Stimulated activated CD4-positive, alpha-beta T cell treated with anti-CD3 and anti-CD28 coated beads, Interleukin-1b, Interleukin-23, amount 100 ng/mL, for 1 hour (primary cell): ENCODE measurements at places on chromosomes 11 and 22.

DNA sequence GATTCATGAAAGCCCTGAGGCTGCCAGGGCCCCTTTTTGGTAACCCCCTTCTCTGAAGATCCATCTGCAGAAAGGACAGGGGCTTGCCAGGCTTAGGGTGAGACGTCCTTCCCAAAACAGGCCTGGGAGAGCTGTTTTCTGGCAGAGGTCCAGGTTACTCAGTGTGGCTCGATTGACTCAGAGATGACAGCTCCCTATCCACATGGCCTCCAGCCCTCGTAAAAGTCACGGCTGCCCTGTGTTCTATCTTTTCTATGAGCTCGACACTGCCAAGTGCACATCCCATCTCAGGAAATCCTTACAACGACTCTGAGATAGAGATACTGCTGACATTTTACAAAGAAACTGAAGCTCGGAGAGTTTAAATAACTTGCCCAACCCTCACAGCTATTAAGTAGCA is 20.4 kb downstream of the ADAMTS8 start:
- DNase-seq, result no peak

DNA sequence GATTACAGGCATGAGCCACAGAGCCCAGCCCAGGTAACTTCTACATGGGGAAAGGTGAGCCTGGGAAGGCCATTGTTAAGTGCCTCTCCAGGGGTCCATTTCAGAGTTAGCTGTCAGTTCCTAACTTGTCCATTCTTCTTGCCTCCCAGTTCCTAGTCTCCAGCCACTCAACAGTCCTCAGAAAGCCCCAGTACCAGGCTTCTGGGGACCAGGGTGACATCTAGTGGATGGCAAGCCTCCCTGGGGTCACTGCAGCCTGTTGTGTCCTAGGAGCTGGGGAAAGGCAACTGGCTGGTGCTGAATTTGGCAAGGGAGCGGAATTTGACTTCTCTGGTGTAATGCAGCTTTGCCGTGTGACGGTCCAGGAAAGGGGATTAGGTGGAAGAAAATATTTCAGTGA is 2.1 kb downstream of the LGALS12 start:
- DNase-seq, result no peak

GRCh38 chr11:117769533-117769932 is 27.5 kb downstream of the DSCAML1 start:
- no peak for DNase-seq

DNA sequence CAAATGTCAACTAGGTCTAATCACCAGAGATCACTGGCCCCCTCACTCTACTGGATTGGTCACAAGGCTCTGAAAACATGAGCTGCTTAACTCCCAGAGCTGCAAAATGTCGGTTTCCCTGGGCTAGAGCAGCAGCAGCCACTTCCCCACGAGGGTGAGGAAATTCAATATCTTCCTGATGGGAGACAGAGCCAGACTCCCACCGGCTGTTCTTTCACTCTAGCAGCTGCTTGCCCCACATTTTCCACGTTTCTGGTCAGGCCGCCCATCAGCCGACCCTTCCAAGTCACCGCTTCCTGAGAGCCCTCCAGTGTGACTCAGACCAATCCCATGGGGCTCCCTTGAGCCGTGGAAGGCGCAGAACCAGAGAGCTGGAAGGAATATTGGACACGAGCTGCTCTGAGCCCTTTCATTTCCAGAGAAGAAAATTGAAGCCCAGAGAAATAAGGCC is 227.0 kb downstream of the ADAMTS15 start:
- DNase-seq, result no peak

DNA sequence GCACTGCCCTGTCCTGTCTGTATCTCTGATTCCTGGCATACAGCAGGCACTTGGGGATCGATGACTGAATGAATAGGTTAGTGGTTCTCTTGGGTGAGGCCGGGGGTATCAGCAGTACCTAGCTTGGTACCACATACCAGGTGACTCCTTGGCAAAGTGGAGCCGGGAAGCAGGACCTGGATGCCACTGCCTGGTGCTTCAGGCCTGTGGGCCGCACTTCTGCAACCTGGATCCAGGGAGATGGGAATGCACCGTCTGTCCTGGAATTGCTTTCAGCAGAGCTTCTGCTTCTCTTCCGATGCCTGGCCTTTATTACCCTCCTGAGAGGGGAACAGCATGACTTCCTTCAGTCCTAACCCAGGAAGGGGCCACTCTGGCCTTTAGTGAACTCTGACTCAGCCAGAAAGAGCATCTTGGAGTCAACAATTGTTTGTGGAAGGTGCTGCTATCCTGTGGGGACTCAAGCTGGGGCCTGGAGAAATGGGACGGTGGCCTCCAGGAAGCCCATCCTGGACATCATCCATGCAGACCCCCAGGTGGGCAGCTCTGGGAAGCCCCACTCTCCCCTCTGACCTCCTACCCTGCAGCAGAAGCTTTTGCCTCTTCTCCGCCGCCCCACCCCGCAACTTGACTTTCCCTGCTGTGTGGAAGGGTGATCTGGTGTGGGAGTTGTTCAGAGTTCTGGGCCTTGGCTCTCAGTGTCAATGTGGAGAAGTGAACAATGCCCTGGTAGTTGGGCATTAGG is 5.1 kb downstream of the CD82 start:
- DNase-seq, result no peak

- no peak for DNase-seq
Observed at GRCh38 chr22:32823024-32823730, 21.7 kb downstream of the TIMP3 start.

DNA sequence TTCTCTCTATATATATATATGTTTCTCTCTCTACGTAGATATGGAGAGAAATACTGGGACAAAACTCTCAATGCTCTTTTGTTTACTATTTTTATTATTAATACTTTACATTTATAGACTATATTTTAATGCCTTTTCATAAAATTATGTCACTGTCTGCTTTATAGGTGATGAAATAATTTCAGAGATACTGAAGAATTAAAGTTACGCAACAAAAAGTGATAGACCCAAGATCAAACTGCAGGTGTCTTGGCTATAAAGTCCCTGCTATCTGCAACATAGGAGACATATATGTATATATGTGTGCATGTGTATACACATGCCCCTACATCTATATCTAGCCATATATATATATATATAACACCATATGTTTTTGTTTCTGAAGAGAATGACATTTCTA is 60.8 kb downstream of the FAM76B start:
- no peak for DNase-seq

- no peak for DNase-seq
Observed at GRCh38 chr11:23425381-23425780, 565.1 kb upstream of the CCDC179 start.

DNA sequence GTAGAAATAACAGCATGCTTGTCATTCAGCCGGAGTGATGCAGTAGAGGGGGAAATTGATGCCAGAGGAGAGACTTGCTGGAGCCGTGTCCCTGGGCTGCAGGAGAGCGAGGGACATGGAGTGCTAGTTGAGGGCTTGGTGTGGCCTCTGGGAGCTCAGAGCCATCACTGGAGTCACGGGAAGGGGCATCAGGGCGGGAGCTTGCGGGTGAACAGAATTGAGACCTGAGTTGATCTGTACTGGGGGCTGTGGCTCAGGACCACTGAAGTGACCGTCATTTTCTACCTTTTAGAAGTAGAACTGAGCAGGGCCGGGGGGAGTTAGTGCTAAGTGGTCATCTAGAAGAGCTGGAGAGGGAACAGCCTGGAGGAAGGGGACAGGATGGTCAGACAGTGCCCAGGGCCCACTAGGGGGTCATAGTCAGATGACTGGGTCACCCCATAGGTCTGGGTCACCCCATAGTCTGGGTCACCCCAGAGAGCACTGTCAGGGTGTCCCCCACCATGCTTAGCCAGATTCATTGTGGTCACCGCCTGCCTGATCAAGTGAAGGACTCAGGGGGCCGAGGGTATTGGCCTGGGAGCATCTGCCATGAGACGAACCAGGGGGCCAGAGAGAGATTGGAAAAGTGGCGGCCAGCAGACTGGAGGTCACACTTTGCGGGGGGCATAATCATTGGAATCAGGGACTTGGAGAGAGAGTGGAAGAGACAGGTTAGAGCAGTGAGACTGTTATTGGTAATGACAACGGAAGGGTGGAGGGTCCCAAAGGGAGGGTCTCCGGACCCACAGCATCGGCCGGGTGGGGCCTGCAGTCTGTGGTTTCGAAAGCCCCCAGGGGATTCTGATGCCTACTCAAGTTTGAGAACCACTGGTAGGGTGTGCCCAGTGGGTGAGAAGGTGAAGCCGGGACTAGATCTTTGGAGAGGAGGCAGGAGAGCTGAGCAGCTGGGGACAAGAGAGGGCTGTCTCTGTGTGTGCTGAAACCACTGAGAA is 15.2 kb downstream of the RIBC2 start:
- no peak for DNase-seq

- DNase-seq, result no peak
Observed at GRCh38 chr11:9820260-9820659, 156.4 kb downstream of the SWAP70 start.

DNA sequence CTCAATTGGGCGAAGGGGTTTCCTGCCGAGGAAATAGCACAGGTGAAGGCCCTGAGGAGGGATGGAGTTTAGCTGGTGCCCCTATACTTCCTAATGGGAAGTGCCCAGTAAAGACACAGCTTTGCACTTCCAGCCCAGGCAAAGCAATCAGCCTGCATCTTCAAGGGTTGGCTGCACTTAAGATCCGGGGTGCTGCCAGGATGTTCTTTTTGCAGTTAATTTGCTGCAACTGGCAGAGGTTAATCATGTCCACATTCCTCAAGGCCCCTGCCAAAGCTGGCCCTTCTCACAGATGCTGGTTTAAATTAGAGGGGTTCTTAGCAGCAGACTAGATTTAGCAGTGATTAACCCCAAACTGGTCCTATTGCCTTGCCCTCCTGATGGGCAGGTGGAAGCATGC is 137.7 kb upstream of the NAV2 start:
- DNase-seq, result no peak

- no peak for DNase-seq
Observed at GRCh38 chr22:22219140-22219996, 25.2 kb upstream of the VPREB1 start.

- no peak for DNase-seq
Observed at GRCh38 chr11:110168033-110168803, 75.0 kb downstream of the ZC3H12C start.

GRCh38 chr11:15888556-15889345 is 467.6 kb downstream of the SOX6 start:
- DNase-seq, result no peak

DNA sequence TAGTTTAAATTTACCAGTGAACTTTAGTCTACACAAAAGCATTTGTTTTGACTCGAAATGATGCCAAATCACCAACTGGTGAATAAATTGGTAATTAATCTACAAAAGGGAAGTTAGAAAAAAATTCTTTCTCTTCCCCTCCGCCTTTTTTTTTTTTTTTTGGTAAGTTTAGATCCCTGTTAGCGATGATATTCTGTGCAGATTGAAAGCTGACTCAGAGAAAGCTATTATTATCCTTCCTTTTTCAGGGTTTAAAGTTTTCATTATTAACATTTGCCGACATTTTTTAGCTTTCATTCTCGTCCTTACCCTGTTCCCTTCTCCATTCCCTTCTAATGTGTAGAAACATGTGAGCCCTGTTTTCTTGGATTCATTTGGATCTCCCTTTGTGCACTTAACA is 16.8 kb upstream of the NUP160 start:
- DNase-seq, result no peak

DNA sequence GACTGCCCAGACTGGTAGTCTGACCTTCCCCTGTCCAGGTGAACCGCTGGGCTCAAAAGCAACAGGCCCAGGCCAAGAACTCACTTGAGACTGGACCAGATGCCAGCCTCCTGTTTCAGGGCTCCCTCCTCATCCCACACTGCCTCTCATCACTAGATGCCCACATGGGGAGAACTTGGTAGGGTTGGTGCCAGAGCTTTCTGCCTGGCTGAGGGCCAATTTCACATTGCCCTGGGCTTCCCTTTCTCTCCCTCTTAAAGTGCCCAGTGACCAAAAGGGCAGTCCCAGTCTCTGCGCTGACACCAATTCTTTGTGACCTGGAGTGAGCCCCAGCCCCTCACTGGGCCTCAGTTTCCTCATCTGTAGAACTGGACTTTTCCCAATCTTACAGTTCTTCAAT is 41.7 kb downstream of the C11orf58 start:
- DNase-seq, result no peak

DNA sequence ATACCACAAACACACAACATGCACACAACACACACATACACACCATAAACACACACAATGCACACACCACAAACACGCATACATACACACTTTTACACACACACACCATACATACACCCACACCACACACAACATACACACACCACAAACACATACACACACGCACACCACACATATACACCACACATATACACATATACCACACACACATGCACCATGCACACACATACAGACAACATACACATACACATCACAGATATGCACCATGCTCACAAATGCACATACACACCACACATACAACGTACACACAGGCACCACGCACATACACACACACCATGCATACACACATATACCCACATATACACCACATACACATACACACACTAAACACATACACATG is 11.7 kb upstream of the B4GALNT4 start:
- DNase-seq, result no peak

- no peak for DNase-seq
Observed at GRCh38 chr11:80309301-80309700, 868.5 kb upstream of the TENM4 start.

DNA sequence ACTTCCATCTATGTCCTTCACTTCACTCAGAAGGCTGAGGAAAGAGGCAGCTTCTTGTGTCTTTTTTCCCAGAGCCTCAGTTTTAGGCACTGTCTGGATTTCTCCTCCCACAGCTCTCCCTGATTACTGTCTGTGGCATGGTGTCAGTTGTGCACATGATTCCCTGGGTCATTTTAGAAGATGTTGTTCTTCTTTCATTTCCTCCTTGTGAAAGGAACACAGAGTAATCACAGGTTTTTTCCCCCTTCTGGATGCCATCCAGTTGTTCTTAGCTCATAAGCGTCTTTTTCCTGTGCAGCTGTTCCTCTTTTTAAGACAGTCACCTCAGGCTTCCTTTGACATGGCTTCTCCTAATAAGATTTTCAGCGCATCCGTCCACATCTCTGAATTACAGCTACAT is 212.2 kb downstream of the FAM181B start:
- no peak for DNase-seq

- DNase-seq, result no peak
Observed at GRCh38 chr11:71207563-71207962, 44.8 kb downstream of the SHANK2 start.
